ENCODE measurements at places on chromosomes 2 and 18. TPM values are rescaled to one million over a fixed set of nuclear protein-coding genes. Genes with fewer than 3 reads are reported as not detected.

DNA sequence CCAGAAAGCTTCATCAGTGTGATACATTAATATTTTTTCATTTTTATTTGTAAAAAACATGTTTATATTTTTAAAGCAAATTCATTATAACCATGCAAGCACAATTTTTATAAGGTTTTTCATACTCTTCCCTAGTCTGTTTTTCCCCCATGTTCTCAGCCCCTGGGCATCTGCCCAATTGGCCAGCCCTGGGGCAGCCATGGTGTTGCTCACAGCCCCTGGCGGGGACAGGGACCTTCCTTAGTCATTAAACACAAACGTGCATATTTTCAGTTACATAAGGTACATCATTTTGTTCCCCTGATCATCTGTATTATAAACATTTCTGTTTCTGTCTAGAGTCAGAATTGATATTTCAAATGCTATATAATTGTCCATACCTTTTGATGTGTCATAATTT lies 150.0 kb downstream of the ESCO1 start:
- no peak for DNase-seq

- peak; percentile 61 for DNase-seq
Observed at GRCh38 chr18:36314754-36315153, 17.2 kb downstream of the FHOD3 start.

DNA sequence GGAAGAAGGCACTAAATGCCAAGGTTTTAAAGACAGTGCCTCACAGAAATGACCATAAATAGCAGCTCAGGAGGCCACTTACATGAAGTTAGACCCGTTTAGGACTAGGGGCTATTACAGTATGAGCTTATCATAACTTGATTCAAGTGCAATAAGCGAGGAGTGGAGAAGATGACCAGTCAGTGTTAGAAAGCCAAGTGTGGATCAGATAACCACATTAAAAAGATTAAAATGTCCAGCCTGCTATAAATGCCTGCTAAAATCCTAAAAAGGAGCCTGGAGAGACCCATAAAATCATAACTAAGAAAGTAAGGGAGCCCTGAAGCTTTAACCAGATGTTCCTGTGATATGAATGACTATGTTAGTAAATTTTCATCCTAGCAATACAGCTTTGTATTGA lies 117.5 kb upstream of the ZNF521 start:
- no peak for DNase-seq

GRCh38 chr18:64119916-64120315 lies 29.0 kb downstream of the LINC00305 start:
- peak; percentile 26 for DNase-seq

DNA sequence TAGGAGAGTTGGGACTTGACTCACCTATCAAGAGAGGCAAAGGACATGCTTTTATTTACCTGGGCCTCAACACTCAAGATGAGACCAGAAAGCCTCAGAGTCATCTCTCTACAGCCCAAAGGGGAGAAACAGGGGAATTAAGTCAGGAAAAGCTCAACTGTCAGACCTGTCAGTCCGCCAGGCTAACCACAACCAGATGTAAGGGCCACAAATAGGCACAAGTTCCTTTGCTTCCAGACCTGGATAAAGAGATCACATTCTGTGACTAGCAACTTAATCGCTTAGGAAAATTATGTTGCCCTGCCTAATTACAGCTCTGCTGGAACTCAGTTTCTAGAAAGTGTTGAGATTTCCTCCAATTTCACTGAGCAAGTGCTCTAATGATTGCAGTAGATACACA lies 67.9 kb downstream of the ANKRD44 start:
- DNase-seq: no peak

- peak; percentile 34 for DNase-seq
Observed at GRCh38 chr18:22230471-22230945, 61.1 kb downstream of the GATA6 start.

DNA sequence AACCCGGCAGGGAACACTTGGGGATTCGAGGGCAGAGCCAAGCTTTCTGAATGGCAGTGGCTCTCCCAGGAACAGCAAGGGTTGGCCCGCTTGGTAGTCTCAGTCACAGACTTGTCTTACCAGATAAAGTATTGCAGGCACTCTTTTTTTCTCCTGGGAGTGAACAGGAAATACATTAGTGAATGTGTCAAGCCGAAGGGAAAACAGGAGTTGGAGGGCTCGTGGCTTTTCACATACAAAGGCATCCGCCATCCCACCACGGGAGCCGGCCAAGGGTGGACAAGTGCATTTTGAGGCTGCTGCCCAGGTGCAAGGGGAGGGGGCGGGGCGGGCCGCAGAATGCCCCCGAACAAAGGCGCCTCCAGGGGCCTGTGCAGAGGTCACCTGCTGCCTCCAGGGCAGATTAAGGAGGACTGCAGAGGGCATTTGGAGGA lies 163.3 kb upstream of the SIX3 start:
- no peak for DNase-seq

- DNase-seq: peak; percentile 89
Observed at GRCh38 chr2:221572219-221572820, at the start of gene EPHA4. Gene EPHA4 (minus strand): TSS chr2:221572304. CDS start chr2:221572248, 56 bp downstream.

Gene FASTKD1
- 39.9 TPM for total RNA-seq

Gene INO80D
- 18.7 TPM for total RNA-seq

Gene PTCD3
- 95.3 TPM for total RNA-seq

All from MCF 10A (cell line).